Breast epithelium (tissue), 4 donors: ENCODE measurements at places on chromosomes 13 and 19. TPM values are rescaled to one million over a fixed set of nuclear protein-coding genes. Genes with fewer than 3 reads are reported as not detected.

Gene SRRM5
- 0.32 TPM for total RNA-seq

Gene CGB8
- not detected for total RNA-seq

Gene CNN2
- total RNA-seq: 70.4 TPM

Gene CATSPERD
- not detected for total RNA-seq

Gene SCN1B
- total RNA-seq: 14.6 TPM

Gene EMP3
- total RNA-seq: 24.1 TPM

Gene SH2D3A
- 18.4 TPM for total RNA-seq

Gene C1QTNF9B
- not detected for total RNA-seq

Gene KLK11
- total RNA-seq: not detected

Gene OR2Z1
- not detected for total RNA-seq

Gene ZNF829
- 4.3 TPM for total RNA-seq

Gene SGCG
- total RNA-seq: 0.29 TPM

Gene OLFM4
- 144 TPM for total RNA-seq

Gene KIR2DL4
- total RNA-seq: not detected

Gene JAK3
- total RNA-seq: 2.8 TPM

Gene PSG3
- not detected for total RNA-seq

Gene FFAR1
- not detected for total RNA-seq

Gene ATP1A3
- total RNA-seq: not detected

Gene ZNF681
- 6.1 TPM for total RNA-seq

Gene SWSAP1
- 1.1 TPM for total RNA-seq

Gene APOC4
- not detected for total RNA-seq

Gene BSPH1
- not detected for total RNA-seq

Gene TMEM86B
- total RNA-seq: 1.6 TPM

Gene CEBPA
- 263 TPM for total RNA-seq

Gene NRTN
- total RNA-seq: 0.48 TPM

Gene ACP5
- 33.4 TPM for total RNA-seq

Gene AZU1
- not detected for total RNA-seq

Gene SERPINE3
- not detected for total RNA-seq
